ENCODE measurements at places on chromosomes 2 and 18.
A peak's percentile ranks its signal among the peaks of the same experiment; 100 is the strongest.

DNA sequence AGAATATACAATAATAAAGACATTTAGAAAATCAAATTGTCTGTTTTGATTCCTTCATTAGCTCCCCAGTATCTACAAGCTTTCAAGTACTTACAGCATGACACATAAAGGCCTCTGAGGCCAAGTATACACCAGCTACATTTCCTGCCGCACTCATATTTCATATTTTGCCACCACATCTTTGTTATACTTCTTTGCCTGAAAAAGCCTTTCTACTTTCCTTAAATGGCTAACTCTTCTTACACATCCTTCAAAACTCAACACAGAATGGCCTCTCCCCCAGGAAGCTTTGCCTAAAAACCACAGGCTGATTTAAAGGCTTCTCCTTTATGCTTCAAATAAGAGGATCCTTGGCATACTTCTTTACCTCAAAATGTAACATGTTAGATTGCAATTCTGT lies 4.5 kb downstream of the STK17B start:
- H3K36me3 ChIP-seq, result peaks cover 42% of the 10 kb centered on the region
- H3K4me1 ChIP-seq, result peaks cover 70% of the 10 kb centered on the region
- H3K27me3 ChIP-seq, result peaks cover 2% of the 10 kb centered on the region
- peak; percentile 41 for DNase-seq
- peak overlapping the region; percentile 66 for H3K27ac ChIP-seq

DNA sequence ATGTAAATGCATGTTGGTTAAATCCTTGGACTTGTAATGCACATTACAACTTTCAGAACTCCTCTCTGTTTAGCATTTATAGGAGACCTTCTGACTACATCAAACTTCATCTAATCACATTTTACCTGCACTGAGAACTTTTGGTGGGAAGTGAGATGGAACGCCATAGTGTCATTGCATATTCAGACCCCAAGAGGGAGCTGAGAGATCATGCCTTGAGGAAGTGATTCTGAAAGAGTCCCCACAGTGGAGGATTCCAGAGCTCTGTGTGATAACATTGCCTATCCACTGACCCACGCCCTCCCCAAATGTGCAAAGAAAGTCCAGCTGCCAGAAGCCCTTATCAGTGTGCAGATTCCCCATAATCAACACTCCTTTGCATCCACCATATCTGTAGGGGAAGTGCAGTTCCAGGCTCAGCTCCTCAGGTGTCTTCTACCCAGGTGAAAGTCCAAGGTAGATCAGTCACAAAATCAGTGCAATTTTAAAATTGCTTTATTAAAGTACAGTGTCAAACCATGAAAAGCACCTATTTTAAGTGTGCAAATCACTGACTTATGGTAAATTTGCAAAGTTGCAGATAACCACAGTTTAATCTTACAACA lies 212.4 kb downstream of the RPIA start:
- H3K4me3 ChIP-seq, result no peak overlapping the region
- no peak overlapping the region for H3K27ac ChIP-seq
- no peaks in the 10 kb centered on the region for H3K36me3 ChIP-seq
- H3K27me3 ChIP-seq, result peaks cover 4% of the 10 kb centered on the region
- DNase-seq, result peak; percentile 37
- H3K4me1 ChIP-seq, result no peaks in the 10 kb centered on the region

- DNase-seq, result no peak
- no peak overlapping the region for H3K4me3 ChIP-seq
- no peak overlapping the region for H3K27ac ChIP-seq
- H3K4me1 ChIP-seq, result no peaks in the 10 kb centered on the region
Observed at GRCh38 chr18:66645983-66646382, 42.1 kb upstream of the CDH19 start.

- peaks cover 48% of the 10 kb centered on the region for H3K4me1 ChIP-seq
- peak overlapping the region; percentile 69 for H3K4me3 ChIP-seq
- H3K36me3 ChIP-seq, result no peaks in the 10 kb centered on the region
- peak; percentile 29 for DNase-seq
Observed at GRCh38 chr2:69253112-69253511, 133.9 kb downstream of the GFPT1 start.

DNA sequence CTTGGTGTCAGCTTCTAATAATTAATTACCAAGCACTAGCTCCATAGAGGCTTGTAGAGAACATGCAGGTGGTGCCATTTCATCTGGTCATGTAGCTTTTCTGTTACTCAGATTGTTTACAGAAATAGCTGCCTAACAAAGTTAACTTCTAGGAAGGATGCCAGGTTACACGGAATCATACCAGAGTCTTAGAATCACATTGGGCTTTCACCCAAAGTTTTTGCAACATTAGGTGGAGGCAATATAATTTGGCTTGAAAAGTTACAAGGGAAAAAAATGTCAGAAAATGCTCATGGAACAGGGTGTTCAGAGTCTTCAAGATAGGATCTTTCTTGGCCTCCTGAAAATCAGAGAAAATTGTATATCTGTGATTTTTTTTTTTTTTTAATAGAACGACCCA lies 135.6 kb downstream of the ARHGAP15 start:
- H3K27me3 ChIP-seq, result peaks cover 3% of the 10 kb centered on the region
- peaks cover 9% of the 10 kb centered on the region for H3K4me1 ChIP-seq
- H3K4me3 ChIP-seq, result no peak overlapping the region
- no peaks in the 10 kb centered on the region for H3K36me3 ChIP-seq
- DNase-seq, result peak; percentile 81

DNA sequence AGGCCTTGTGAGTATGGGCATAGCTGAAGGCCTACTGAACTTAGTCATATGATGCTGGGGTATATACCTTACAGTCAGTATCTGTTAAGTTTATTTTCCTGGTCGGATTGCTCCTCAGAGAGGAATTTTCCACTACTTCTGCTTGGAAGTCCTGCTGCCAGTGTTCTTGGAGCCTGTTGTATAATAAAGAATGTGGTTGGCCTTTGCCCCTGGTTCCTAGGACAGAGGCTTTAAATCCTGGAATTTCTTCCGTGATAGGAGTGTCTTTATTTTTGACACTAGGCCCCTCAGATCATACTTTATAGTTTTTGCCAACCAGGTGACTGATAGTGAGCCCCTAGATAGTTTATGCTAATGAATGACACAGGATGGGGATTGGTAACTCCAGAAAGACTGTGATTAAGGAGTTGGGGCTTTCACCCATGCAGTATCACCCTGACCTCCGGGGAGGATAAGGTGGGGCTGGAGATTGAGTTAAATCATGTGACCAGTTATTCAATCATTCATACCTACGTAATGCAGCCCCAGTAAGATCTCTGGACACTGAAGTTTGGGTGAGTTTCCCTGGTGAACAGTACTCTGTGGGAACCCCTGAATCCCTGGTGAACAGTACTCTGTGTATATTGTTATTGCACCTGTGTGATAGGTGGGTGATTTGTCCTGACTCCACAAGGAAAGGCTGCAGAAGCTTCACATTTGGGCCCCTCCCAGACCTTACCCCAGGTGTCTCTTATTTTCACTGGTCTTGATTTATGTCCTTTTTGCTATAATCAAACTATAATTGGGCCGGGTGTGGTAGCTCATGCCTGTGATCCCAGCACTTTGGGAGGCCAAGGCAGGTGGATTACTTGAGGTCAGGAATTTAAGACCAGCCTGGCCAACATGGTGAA lies 56.9 kb downstream of the COMMD1 start:
- H3K27ac ChIP-seq, result no peak overlapping the region
- H3K27me3 ChIP-seq, result no peaks in the 10 kb centered on the region
- no peak overlapping the region for H3K4me3 ChIP-seq
- peaks cover 8% of the 10 kb centered on the region for H3K36me3 ChIP-seq
- peaks cover 13% of the 10 kb centered on the region for H3K4me1 ChIP-seq

DNA sequence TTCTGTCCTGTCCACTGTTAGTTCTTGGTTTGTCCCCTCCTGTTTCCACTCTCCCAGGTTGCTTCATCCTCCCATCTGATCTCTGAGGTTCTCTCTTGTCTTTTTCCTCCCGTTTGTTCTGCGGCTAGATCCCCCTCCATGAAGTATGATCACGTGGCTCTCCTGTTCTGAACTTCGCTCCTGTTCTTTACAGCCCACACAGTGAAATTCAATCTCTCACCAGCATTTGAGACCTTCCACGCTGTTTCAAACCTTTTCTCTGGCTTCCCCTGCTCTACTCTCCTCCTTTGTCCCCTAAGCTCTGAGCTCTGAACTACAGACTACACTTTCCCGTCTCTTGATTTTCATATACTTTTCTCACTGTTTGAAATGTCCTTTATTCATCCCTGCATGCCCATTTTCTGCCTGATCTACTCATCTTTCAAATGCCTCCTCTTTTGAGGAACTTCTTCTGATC lies 83.5 kb downstream of the OSBPL6 start:
- H3K36me3 ChIP-seq, result no peaks in the 10 kb centered on the region
- peaks cover 3% of the 10 kb centered on the region for H3K27me3 ChIP-seq
- peak overlapping the region; percentile 88 for H3K27ac ChIP-seq
- peak overlapping the region; percentile 79 for H3K4me3 ChIP-seq

DNA sequence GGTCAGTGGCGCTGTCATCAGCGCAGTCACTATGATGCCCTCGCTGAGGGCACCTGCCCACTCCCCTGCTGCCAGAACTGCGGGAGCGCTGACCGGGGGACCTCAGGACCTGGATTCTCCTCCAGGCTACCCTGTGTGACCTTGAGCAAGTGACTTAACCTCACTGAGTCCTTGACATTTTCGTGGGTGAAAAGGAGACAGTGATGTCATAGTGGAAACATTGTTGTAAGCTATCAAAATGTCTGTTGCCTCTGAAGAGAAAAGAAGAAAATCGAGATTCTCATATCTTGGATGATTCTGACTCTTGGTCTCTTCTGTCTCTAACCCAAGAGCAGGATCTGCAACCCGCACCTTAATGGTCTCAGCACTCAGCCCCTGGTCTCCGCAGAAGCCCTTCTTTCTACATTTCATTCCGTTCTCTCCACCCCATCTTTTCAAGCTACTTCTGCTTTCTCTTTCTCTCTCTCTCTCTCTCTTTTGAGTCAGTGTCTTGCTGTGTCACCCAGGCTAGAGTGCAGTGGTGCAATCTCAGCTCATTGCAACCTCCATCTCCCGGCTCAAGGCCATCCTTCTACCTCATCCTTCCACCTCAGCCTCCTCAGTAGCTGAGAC lies 978 bp upstream of the TUBA4A start:
- H3K27ac ChIP-seq, result peak overlapping the region; percentile 11
- H3K4me1 ChIP-seq, result peaks cover 39% of the 10 kb centered on the region
- DNase-seq, result peak; percentile 28
- peaks cover 15% of the 10 kb centered on the region for H3K36me3 ChIP-seq
- peak overlapping the region; percentile 74 for H3K4me3 ChIP-seq
- H3K27me3 ChIP-seq, result peaks cover 13% of the 10 kb centered on the region

DNA sequence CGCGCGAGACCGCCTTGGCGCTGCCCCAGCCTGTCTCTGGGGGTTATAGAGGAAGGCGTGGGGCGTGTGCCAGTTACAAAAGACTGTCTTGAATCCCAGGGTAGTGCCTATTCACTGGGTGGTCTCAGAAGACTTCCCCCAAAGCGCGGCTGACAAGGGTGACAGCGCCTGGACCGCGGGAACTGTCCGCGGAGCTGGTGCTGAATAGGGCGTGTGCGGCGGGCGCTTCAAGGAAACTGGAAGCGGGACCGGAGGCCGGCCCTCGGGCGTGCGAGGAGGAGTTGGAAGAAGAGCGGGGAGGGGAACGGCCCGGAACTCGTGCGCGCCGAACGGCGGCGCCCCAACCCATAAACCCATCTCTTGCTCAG lies 2.3 kb downstream of the EGR4 start:
- no peak overlapping the region for H3K27ac ChIP-seq
- peaks cover 53% of the 10 kb centered on the region for H3K27me3 ChIP-seq
- DNase-seq, result peak; percentile 11
- H3K36me3 ChIP-seq, result no peaks in the 10 kb centered on the region

DNA sequence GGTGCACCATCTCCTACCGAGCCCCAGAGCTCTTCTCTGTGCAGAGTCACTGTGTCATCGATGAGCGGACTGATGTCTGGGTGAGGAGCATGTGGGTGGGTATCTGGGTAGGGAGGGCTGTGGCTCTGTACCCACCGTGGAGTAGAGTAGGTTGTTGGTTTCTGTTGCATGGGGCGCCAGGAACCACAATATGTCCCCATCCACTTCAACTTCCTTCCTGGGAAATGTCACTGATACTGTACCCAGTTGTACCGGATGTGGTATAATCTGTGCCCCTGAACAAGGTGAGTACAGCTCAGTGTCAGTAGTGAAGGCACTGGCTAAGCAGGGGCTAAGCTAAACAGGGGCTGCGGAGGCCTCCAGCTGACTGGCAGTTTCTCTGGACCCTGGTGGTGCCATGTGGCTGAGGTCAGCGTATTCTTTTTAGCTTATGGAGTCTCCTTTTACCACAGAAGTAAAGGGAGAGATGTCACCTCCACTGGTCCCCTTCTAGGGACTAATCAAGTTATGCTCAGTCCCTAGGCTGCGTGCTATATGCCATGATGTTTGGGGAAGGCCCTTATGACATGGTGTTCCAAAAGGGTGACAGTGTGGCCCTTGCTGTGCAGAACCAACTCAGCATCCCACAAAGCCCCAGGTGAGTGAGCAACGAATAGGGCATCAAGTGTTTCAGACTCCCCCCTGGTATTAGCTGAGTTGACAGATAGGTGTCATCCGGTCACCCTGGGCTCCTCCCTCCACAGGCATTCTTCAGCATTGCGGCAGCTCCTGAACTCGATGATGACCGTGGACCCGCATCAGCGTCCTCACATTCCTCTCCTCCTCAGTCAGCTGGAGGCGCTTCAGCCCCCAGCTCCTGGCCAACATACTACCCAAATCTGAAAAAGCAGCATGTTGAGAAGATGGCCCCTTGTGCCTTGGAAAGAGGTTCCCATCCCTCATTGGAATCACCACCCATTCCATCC lies 2.7 kb downstream of the STK16 start:
- DNase-seq, result no peak
- no peak overlapping the region for H3K4me3 ChIP-seq
- peaks cover 3% of the 10 kb centered on the region for H3K27me3 ChIP-seq
- H3K4me1 ChIP-seq, result peaks cover 57% of the 10 kb centered on the region

DNA sequence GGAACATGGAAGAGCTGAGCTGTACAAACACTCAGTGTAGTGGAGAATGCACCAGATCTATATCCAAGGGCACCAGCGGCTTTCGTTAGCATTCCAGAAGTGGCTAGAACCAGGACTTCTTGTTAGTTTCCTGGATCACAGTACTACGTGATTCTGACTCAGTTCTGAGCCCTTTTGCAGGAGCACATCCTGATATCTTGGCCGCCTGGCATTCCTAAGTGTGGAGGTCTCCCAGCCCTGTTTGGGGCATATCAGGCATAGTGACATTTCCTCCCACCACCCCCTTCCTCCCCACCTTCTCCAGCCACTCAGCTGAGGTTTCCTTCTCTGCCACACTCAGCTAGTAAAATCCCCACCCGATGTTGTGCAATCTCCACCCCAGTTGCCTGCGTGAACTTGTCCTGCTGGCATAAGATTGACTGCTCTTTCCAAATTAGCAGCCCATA lies 63.4 kb downstream of the BMP10 start:
- peaks cover 18% of the 10 kb centered on the region for H3K27me3 ChIP-seq
- H3K36me3 ChIP-seq, result no peaks in the 10 kb centered on the region
- no peak for DNase-seq
- no peak overlapping the region for H3K4me3 ChIP-seq

GRCh38 chr18:70149616-70150301 lies 55.7 kb downstream of the RTTN start:
- H3K27me3 ChIP-seq, result no peaks in the 10 kb centered on the region
- H3K4me3 ChIP-seq, result no peak overlapping the region
- peaks cover 21% of the 10 kb centered on the region for H3K36me3 ChIP-seq
- DNase-seq, result no peak
- peaks cover 26% of the 10 kb centered on the region for H3K4me1 ChIP-seq
- no peak overlapping the region for H3K27ac ChIP-seq

GRCh38 chr2:25418944-25419677 lies 77.4 kb upstream of the DNMT3A start:
- peaks cover 7% of the 10 kb centered on the region for H3K27me3 ChIP-seq
- H3K4me1 ChIP-seq, result no peaks in the 10 kb centered on the region
- H3K36me3 ChIP-seq, result peaks cover 7% of the 10 kb centered on the region
- no peak for DNase-seq
- no peak overlapping the region for H3K4me3 ChIP-seq

- H3K4me1 ChIP-seq, result peaks cover 23% of the 10 kb centered on the region
- no peak overlapping the region for H3K27ac ChIP-seq
- no peak for DNase-seq
- no peak overlapping the region for H3K4me3 ChIP-seq
- H3K27me3 ChIP-seq, result peaks cover 1% of the 10 kb centered on the region
Observed at GRCh38 chr2:181128199-181128598, 147.8 kb downstream of the UBE2E3 start.
